HAP-1 (cell line): ENCODE measurements at places on chromosomes 7 and 10.

DNA sequence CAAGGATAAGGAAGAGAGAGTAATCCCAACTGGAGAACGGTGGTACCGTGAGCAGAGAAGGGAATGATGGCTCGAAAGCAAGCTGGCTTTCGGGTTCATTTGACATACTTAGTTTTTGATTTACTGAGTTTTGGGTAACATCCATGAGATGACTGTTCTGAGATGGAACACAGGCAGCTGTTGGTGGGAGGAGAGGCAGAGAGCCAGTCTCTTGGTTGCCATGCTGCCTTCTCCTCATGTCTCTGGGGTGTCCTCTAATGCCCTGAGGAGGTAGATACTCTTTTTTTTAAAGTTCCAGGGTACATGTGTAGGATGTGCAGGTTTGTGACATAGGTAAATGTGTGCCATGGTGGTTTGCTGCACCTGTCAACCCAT lies 76.4 kb upstream of the NRP1 start:
- no peak for DNase-seq

DNA sequence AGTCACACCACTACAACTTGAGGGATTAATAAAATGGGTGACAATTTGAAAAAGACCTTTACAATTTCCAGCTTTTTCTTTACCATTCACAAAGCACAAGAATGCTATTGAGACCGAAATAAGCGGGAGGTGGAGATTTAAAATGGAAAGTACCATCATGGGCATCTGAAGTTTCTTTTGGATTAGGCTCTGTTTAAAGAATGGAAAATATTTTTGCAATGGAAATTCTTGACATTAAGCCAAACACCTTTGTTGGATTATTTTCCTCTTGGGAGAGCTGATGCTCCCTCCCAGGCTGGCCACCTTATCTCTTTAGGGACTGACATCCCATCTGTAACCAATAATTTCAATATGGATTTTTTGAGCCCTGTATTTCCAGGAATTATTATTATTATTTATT lies 62.5 kb downstream of the BPGM start:
- no peak for DNase-seq

DNA sequence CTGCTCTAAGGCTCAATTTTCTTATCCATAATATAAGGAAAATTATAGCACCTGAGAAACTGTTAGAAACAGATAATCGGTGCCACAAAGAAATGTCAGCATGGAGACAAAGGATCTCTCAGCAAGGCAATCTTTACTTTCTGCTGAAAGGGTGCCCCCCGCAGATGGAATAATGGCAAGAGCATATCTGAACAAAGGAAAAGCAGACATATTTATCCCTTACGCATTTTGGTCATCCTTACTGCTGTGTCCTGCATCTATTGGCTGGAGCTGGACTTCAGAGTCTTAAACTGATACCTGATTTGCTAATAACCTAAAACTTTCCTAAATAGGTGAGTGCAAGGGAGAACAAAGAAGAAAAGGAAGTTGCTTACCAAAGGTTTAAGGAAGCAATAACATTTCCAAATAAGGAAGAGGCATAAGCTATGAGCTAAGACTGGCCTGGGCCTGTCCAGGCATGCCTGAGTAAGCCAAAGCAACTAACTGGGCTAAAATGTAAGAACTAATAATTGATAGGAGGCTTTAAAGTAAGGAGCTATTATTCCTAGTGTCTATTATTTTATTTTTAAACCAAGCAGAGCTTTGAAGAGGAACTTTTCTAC lies 39.6 kb upstream of the ELMO1 start:
- DNase-seq = no peak

GRCh38 chr7:47887016-47887640 lies 61.1 kb downstream of the PKD1L1 start:
- DNase-seq = no peak

DNA sequence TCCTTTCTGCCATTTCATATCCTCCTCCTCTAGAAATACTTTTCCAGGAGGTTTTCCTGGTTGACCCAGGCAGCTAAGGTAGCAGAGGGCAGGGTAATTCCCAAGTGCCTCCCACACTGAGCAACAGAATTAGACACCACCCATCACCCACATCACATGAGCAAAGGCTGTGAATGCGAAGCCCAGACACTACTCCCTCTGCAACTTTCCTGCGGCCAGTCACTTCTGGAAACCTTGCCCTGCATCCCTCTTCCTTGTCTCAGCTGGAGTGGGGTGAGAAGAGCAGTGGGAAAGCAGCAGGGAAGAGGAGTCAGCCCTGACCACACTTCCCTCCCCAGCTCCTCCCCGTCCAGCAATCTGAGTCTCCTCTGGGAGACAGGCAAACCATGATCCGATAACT lies 15.2 kb downstream of the TMEM176B start:
- DNase-seq = no peak

DNA sequence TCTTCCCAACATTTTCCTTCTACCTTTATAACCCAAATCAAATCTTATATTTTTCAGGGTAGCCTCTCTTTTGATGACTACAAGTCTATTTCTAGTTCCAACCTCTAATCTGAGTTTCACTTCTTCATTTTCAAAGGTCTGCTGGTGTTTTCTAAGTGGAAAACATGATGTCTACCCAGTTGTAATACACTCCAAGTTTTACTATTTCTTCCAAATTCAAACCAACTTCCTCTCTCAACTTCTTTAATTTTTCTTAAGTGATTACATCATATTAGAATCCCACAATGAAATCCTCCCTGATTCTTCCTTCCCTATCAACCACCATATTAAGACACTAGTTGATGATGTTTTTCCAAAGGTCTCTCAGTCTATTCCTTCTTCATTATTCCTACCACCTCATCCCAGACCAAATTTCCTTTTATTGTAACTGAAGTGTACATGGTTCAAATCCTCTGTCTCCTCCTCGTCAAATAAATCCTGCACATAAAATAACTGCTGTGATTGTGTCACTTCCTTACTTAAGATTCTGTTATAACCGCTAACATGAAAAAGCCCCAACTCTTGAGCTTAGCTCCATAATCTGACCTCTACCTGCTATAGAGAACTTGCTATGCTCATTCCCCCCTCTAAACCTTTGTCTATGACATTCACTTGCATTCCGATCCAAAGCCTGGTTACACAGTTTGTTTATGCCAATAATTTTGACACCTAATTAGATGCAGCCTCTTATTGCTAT lies 12.7 kb downstream of the TAS2R38 start:
- no peak for DNase-seq

DNA sequence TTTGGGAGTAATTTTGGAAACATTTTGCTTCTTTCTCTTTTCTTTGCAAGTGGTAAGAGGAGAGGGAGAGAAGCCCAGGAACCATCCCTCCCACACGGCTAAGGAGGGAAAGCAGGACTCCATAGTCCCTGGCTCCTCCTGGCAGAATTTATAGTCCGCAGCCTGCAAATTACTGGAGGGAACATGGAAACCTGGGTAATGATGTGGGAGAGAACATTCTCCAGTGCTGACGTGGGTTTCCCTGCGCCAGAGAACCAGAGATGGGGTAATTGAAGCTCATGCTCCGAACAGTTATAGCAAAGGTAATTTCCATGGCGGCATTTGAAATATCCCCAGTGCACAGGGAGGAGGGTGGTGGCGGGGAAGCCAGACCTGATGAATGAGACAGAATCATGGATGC lies 320.4 kb downstream of the RPS24 start:
- no peak for DNase-seq

GRCh38 chr7:112743811-112744210 lies 46.4 kb downstream of the TMEM168 start:
- no peak for DNase-seq

GRCh38 chr7:107879400-107880035 lies 11.5 kb upstream of the DLD start:
- DNase-seq = peak; percentile 66

DNA sequence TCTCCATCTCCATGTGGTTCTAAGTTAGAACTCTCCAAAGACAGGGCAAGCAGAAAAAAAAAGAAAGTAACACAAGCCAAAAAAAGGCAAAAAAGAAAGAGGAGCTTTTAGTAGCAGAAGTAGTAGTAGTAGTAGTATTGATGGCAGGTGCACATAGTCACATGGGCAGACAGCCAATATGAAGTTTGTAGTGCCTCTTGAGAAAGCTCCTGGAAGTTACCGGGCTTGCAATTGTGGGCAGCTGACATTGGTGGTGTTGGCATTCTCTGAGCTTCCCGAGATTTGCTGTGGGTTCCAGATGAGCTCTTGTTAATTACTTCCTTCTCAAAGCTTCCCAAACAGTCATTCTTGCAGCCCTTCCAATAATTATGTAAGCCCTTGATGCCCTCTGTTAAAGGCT lies 1128.5 kb downstream of the TYW1 start:
- no peak for DNase-seq

- DNase-seq = no peak
These were observed 72.4 kb downstream of the ARID5B start for GRCh38 chr10:61973906-61974305.

DNA sequence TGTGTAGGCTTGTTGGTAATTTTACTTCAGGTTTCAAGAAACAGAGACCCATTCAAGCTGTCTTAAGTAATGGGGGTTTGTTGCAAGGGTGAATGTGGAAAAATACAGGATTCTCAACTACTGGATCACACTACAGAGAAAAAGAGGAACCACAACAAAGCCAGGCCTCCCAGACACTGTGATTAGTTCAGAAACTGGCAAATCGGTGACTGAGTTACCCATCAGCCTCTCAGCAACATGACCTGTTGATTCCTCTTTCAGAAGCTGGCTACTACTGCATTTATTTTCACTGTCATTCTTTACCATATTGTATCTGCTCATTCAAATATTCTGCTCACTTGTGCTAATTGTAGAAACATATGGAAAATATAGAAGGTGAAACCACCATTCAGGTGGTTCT lies 16.0 kb downstream of the CCDC71L start:
- no peak for DNase-seq

DNA sequence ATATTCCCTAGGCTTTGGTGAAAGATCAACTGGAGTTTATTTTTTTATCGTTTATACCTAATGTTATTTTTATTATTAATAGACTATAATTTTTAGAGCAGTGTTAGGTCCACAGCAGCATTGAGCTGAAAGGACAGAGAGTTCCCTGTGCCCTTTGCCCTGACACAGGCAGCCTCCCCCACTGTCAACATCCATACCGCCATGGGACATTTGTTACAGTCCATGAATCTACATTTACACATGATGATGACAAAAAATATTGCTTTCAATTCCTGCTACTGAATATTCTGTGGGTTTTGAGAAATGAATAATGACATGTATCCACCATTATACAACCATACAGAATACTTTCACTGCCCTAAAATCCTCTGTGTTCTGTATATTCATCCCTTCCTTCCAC lies 1297.5 kb upstream of the SORCS1 start:
- DNase-seq = no peak

DNA sequence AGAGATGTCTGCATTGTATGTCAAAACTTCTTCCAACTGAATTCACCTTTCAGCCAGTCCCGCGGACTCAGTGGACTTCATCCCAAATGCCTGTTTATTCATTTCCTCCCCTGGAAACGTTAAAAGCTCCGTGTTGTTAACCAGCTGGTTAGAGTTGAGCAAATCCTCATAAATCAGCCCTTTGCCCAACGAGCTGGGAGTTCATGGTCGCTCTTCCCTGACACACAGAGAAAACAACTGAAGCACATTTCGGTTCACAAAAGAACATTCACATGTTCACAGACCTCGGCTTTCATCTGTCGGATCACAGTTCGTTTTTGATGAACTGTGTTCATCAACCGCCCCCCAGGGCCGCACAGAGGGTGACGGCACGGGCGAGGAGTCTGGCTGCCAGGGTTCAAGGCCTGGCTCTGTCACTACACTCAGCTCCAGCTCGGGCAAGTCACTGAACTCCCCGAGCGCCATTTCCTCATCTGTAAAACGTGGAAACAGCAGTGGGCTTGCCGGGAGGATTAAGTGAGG lies 62.6 kb downstream of the GLI3 start:
- DNase-seq = no peak

DNA sequence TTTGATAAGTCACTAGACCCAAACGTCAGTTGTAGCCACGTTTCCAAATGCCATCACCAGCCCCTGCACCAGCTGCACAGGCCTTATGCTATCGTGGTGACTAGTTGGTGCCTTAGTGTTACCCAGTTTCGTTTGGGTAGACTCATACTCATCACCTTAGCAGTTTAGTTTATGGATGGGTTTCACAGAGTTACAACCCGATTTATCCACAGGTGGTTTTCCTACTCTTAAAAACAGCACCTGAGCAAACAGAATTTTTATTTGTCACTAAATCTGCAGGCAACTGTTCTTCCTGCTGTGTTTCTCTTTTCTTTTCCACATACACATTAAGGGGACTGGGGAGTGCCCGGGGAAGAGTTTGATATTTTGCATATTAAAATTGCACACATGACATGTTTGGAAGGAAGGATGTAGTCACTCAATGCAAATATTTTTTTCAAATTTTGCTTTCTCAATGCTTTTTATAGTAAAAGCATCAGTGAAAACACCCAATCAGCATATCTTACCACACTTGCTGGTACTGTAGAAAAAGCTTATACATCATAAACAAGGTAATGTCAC lies 41.6 kb downstream of the PDSS1 start:
- no peak for DNase-seq

GRCh38 chr10:123402656-123403055 lies 248.5 kb downstream of the BUB3 start:
- DNase-seq = no peak

DNA sequence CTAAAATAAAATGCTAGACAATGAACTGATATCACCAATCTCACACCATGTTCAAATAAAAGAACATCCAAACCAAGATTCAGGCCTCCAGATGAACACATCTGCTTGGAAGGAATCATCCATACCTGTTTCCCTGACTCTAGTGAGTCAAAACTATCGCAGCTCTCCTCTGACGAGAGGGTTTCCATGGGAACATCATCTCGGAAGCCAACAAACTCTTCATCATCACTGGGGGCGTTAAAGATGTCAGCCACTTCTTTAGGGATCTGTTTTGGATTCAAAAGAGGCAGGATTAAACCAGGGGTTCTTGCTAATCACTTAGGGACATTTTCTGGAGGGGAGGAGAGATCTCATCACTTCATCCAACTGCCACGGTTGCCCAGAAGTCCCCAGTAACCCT lies 29.1 kb downstream of the CDCA7L start:
- DNase-seq = no peak

DNA sequence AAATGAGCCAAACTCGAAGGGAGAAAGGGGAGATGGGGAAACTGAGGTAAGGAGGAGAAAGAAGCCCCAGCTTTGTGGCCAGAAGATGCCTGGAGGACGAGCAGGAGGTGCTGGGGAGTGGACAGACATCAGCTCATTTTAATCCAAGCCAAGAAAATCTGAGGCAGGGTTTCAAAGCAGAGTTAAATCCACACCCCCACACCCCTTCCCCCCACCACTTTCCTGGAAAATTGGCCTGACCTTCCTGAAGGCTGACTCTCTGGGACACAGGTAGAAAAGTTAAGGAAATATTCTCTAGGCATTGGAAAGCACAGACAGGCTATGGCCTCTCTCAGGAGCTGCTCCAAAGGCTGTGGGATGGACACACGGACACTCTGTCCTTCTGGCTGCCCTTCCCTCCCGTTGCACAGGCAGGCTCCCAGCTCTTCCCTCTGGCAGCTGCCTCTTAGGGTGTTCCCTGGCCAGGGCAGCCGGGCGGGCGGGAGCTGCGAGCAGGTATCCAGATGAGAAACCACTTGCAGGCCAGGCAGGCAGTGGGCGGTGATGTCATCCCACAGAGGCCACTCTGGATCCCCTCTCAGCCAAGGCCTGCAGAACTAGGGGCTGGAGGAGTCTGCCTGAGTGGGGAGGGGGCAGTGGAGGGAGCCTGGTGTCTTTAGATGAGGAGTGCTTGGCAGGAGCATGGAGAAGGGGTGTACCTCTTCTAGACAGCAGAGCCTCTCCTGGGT lies 171.8 kb downstream of the NEURL1 start:
- no peak for DNase-seq
